Stimulated activated CD8-positive, alpha-beta memory T cell treated with anti-CD3 and anti-CD28 coated beads, Interleukin-7, amount 100 ng/mL, for 1 hour (primary cell): ENCODE measurements at places on chromosomes 2 and 18.

- no peak for DNase-seq
Observed at GRCh38 chr18:34028324-34028723, 196.4 kb downstream of the NOL4 start.

DNA sequence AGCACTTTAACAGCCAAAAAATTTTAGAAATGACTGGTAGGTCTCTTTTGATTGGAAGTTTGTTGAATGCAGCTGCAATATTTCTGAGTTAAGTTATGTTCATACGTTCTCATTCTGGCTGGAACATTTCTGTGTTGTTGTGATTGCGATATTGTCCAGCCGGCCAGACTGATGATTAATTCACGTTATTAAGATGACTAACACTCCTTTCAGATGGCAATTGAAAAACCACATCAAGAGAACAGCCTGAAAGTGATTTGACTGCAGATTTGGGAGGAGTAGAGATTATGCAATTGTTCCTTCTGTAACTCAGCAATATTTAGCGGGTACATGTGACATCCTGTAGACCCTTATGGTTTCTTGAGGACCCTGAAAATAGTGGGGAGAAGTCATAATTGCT, 133.7 kb downstream of the FBXO15 start:
- DNase-seq: no peak

DNA sequence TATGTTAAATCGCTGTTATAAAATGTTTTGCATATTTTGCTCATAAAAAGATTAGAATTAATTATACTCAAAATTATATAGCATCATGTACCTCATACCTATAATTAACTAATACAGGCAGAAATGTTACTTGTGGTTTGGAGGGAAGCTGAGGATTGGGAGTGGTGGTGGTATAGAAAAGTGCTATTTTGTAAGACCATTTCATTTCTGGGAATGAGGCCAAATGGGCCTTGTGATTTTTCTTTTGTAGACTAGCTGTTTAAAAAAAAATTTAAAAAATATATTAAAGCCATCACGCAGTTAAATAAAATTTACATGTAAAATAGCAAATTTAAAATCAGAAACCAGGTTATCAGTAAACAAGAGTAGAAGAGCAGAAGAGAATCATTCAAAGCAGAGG, 560.8 kb upstream of the FAM98A start:
- no peak for DNase-seq

DNA sequence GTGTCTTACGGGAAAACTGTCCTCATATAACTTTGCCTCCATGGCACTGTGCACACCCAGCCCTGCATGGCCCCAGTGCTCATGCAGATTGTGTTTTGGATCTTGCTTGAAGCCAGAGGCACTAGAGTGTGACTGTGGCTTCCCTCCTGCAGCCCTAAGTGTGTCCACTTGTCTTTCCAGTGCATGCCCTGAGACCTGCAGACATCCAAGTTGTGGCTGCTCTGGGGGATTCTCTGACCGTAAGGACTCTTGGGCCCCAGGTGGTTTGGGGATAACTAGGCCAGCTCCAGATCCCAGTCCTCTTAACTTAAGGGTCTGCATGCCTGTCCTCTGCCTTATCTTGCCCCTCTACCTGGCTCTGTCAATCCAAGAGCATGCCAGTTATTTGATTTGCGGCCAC, 96.6 kb downstream of the PLB1 start:
- no peak for DNase-seq

GRCh38 chr2:159168707-159169106, 117.8 kb downstream of the WDSUB1 start:
- no peak for DNase-seq

DNA sequence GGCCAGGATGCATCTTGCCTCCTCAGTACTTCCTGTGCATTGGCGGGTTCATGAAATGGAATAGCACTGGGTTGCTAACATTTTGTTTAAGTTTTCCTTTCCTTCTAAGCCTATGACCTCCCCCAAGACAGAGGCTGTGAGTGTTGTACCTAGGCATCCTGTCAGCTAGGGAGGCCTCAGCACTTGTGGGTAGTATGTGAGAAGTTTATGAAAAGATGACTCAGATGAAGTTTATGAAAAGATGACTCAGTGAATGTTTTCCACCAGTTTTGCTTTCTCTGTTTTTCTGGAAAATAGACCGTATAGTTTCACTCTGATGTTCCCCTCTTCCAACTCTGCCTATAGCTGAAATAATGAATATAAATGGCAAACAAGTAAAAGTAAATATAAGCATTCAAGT, 412.9 kb downstream of the TMEM182 start:
- DNase-seq: no peak

DNA sequence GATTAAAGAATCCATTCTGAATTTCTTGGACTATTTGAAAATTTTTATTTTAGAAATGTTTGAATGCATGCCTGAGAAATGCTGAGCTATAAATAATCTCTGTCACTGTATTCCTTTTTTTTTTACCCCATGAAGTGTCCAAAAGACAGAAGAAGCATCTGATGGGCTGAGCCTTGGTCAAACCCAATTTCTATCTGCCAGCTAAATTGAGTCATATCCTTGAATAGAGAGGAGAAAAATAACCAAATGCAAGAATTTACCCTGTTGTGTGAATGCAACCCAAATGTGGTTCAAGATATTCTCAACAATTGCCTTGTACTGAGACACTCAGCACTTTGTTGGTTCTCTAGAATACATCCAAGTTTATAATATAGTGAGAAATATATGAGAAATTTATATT, 223.5 kb downstream of the UBE2E3 start:
- no peak for DNase-seq

- no peak for DNase-seq
Observed at GRCh38 chr18:46400449-46400848, 256.6 kb downstream of the LOXHD1 start.

GRCh38 chr2:64173156-64174135, 29.2 kb upstream of the PELI1 start:
- no peak for DNase-seq

DNA sequence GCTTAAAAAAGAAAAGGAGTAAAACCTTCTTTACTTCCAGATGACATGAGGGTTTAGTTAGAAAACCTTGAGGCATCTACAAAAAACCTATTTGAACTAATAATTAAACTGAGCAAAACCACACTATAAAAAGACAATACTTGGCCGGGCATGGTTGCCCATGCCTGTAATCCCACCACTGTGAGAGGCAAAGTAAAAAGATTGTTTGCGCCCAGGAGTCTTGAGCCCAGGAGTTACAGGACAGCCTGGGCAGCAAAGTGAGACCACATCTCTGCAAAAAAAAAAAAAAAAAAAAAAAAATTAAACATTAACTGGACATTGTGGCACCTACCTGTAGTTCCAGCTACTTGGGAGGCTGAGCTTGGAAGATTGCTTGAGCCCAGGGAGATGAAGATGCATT, 502.8 kb upstream of the LRRTM4 start:
- DNase-seq: no peak

DNA sequence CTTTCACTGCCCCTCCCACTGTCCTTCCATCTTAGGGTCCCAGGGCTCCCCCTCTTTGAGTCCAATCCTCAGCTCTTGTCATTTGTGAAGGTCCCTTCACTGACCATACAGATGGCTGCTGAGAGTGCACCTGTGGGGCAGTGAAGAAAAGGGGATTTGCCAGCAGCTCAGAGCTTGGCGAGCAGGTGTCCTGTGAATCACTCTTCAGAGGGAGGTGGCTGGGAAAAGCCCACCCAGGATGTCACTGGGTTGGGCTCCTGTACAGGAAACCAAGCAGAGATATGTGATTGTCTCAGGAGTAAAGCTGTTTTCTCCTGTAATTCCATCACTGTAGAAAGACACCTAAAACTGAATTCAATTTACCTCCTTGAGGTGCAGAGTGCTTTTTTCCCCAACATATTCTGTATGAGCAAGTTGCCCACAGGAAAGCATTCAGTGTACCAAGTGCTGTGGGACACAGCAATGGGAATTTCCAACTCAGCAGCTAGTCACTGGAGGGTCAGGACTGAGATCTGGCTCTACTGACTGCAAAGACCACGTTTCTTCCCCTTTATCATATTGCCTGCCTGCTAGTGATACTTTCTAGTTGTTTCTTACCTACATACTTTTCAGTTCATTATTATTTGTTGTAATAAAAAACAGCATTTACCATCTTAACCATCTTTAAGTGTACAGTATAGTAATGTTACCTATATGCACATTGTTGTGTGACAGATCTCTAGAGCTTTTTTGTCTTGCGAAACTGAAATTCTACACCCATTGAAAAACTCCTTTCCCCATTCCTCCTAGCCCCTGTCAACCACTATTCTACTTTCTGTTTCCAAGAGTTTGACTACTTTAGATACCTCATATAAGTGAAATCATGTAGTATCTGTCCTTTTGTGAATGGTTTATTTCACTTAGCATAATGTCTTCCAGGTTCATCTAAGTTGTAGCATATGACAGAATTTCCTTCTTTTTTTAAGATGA, 239.1 kb downstream of the TSN start:
- DNase-seq: no peak

DNA sequence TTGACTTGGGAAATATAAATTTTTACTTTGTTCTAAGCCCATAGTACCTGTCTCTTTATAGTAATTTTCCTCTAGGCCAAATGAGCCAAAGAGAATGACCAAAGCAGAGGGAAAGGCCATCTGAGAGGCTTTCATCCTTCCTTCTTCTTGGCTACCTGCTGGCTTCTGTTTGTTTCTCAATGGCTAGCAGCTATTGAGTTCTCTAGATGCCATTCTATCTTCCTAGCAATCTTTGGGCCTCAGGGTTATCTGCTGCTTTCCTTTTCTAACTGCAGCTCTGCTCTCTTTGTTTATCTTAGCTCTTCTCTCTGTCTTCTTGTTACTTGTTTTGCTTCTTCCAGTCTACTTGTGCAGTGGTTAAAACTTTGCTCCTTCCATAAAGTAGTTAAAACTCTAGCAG, 601.1 kb upstream of the NRXN1 start:
- no peak for DNase-seq

DNA sequence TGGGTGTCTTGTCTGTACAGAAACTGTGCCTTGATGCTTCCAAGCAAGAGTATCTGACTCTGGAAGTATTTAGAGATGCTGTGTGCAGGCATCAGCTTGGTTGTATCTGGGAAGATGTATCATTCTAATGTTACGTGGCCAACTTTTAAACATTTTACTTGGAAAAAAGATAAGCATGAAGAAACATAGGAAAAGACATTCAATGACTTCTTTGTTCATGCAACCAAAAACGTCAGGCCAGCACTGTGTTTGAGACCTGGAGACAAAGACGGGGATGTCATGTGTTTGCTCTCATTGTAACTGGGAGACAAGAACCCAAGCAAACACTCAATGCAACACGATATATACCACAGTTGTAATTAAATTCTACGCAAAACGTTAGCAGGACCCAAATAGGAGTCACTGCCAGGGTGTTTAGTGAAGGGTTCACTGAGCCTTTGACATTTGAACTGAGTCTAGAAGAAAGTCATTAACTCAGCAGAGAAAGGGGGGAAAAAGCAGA, 8.9 kb upstream of the SESTD1 start:
- no peak for DNase-seq

DNA sequence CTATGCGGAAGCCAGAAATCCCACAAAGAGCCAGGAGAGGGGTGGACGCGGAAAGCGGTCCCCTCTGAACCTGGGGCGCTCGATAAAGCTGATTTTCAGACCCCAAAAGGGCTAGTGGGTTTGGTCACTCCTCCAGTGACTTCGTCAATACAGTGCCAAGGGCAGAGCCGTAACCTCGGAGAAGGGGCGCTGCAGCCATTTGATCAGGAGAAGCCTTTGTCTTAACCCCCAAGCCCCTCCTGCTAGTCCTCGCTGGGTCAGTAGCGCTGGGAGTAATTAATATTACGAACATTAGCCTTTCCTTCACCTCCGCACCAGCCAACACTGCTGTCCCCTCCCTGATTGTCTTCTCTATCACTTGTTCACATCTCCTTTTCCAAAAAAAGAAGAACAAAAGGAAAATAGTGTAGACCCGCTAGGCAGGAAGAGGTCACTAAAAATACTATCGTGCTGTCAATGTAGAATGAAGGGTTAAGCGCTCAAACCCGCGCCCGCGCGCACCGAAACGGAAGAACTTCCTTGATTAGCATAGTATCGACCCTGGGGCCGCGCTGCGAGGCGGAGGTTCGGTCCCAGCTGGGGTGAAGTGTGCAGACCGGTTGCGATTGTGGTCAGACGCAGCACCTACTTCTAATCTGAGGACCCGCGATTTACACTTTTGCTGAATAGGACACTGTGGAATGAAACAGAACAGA, 63.2 kb upstream of the MAPRE2 start:
- DNase-seq: no peak

DNA sequence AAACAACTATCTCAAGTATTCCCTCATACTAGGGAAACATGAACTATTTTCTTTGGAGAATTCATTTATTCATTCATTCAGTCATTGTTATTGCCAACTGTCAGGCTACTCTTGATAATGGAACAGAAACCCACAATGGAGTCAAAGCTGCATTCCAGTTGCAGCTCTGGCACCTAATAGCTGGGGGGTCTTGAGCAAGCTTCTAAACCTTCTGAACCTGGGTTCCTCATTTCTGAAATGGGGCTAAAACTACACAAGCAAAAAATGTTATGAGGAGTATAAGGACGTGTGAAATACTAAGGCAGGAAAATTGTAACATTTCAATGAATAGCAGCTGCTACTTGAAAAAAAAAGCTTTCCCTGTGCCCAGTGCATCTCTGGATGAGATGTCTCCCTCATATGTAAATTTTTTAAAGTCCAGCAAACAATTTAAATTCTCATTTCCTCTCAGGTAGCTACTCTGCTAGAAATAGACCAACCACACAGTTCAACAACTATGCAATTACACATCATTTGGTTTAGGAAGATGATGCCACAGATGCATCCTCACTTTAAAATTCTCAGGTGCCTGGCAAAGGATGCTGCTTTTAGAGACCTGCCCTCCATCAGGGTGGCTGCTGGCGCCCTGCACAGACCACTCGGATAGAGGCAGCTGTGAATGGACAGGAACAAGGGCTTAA, 38.5 kb downstream of the SPRED2 start:
- no peak for DNase-seq

- DNase-seq: no peak
Observed at GRCh38 chr18:7626922-7627440, 59.9 kb downstream of the PTPRM start.

DNA sequence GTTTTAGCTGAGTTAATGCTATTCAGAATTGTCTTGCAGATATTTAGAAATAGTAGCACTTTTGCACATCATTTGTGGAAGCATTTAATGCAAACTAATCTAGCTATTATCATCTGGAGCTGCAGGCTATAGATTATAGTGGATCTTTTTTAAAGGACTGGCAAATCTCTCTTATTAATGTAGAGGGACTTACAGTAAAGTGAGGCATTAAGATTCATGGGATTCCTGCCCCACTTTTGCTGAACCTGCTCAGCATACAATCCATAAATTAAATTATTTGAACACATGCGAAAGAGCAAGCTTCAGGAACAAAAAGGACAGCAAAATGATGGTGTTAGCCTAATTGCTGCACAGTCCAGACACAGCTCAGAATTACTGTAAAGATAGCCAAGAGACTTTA, 477.7 kb downstream of the DCDC2C start:
- no peak for DNase-seq
